ENCODE measurements at places on chromosomes 6 and 20. TPM values are rescaled to one million over a fixed set of nuclear protein-coding genes. Genes with fewer than 3 reads are reported as not detected.

GRCh38 chr20:15065794-15066193 lies 728.4 kb upstream of the FLRT3 start:
- no peak for DNase-seq

- no peak for DNase-seq
Measured at GRCh38 chr6:47334334-47334733, 24.6 kb upstream of the TNFRSF21 start.

GRCh38 chr6:82410151-82410648 lies 46.6 kb downstream of the TPBG start:
- DNase-seq = no peak

DNA sequence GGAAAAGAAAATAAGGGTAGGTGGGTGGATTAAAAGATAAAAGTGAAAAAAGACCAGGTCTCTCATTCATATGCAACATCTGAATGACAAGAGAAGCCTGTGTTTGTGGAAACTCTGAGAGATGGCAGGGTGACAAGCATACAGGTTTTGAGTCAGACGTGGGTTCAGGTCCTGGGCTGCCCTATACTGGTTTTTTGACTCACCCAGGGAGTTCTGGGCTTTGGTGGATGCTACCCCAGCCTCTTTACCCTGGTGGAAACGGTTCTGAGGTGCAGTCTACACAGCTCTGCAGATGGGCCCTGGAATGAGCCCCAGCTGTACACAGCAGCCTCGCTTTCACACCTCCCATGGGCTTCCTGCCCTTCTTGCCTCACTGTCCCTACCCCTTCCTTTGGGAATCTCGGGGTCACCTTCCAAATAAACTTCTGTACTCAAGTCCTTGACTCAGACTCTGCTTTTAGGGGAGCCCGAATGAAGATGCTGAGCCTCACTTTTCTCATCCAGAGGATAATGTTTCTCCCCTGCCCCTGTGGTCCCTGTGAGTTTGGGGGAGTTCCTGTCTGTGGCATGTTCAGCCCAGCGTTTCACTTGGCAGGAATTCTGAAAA lies 77.7 kb upstream of the CLDN20 start:
- peak; percentile 33 for DNase-seq

The HTR1E gene
- total RNA-seq = not detected

The PAX1 gene
- not detected for total RNA-seq

- no peak for DNase-seq
Measured at GRCh38 chr6:12343122-12343439, 52.9 kb downstream of the EDN1 start.

- no peak for DNase-seq
Measured at GRCh38 chr20:60213126-60213893, 255.1 kb downstream of the CDH26 start.

The KCNK5 gene
- total RNA-seq = not detected

DNA sequence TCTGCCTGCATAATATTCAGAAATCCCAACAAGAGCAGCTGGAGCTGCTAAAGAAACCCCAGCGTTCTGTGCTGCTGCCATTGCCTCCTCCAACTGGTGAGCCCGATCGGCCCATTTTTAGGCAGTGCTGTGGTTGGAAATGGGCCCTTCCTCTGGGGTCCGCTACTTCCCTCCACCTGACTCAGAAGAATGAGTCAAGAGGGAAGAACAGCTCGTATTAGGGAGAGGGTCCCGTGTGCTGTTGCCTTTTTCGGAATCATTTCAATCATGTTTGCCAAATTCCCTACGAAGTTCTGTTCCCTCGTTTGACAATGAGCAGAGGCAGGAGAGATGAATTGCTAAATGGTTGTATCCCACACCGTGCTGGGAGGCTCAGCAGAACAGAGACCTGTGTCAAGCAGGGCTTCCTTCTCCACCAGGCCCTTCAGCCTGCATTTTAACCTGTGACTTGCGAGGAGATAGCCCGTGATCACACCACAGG lies 38.4 kb downstream of the THBS2 start:
- no peak for DNase-seq

DNA sequence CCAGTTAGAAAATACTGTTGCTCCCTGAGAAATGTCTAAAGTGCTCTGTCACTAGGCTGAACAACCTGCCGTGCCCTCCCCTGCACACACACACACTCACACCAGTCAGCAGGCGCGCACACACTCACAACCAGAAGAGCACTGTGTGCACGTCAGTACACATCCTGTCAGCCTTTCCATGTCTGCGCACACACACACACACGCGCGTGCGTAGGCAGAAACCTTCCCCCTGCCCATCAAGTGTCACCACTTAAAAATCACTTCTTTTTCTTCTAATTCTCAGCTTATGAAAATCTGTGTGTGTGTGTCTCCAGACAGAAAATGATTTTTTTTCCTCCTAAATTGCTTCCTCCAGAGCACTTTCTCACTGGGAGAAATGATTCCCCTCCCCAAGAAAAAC lies 100.3 kb downstream of the EDN3 start:
- no peak for DNase-seq

- no peak for DNase-seq
Measured at GRCh38 chr6:119162134-119162775, 83.8 kb upstream of the FAM184A start.

The SLC17A9 gene
- total RNA-seq = not detected

- DNase-seq = no peak
Measured at GRCh38 chr6:3352678-3353077, 93.9 kb downstream of the PSMG4 start.

GRCh38 chr20:2693286-2694007 lies 867 bp downstream of the EBF4 start:
- no peak for DNase-seq

The TNFRSF6B gene
- total RNA-seq = 3.4 TPM

The ZKSCAN4 gene
- total RNA-seq = 5.6 TPM

DNA sequence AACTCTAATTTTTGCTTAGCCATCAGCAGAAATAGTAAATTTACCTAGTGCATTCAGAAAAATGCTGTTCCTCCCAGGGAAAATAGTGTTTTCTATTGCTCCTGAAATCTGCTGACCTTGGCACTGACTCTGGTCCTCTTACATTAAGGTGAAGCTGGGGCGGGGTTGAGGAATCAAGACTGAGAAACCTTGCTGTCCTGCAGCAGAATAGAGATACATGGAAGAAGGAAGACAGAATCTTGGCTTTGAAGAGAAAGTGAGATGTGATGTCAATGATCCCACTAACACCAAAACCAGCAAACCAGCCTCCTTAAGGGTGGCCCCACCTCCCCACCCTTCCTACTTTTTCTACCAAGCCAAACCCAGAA lies 840 bp upstream of the LY86 start:
- DNase-seq = no peak

GRCh38 chr6:46893648-46894047 lies 28.1 kb downstream of the ADGRF5 start:
- DNase-seq = no peak
